ENCODE measurements at places on chromosomes 1 and 21.

- no peak for DNase-seq
These were observed 144.8 kb downstream of the BACH1 start for GRCh38 chr21:29443411-29444010.

DNA sequence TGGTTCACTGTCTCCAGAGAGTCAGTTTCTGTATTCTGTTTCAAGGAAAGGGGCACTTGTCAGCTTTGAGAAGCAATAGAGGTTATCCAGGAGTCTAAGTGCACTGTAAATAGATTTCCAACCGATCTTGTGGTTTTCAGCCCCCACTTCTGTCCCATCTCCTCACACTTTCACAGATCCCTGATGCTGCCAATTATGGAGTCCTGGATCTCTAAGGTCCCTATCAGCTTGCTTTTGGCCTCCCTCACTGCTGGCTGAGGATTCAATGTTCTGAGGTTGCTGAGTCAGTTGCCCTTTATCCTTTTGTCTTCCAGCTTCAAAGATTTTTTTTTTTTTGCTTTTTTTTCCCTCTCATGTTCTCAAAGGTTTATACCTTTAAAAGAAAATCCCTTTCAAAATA lies 98.4 kb downstream of the DIRAS3 start:
- DNase-seq: no peak

GRCh38 chr1:93331412-93331811 lies 14.3 kb upstream of the DR1 start:
- no peak for DNase-seq

DNA sequence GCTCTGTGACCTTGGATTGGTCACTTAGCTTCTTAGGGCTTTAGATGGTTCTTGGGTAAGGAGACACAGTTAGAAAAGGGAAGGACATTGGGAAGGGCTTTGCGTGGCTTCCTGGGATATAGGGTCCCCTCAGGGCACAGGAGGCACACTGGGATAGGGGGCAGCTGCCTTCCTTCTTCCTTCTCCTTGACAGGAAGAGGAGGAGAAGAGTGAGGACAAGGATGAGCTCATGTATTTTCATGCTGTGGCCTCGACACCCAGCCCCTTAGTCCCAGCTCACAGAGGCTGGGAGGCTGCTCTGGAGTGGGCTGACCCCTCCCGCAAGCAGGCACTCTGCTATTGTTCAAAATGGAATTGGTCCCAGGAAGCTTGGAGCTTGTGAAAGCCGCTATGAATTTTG lies 45.7 kb upstream of the POU3F1 start:
- DNase-seq: no peak

DNA sequence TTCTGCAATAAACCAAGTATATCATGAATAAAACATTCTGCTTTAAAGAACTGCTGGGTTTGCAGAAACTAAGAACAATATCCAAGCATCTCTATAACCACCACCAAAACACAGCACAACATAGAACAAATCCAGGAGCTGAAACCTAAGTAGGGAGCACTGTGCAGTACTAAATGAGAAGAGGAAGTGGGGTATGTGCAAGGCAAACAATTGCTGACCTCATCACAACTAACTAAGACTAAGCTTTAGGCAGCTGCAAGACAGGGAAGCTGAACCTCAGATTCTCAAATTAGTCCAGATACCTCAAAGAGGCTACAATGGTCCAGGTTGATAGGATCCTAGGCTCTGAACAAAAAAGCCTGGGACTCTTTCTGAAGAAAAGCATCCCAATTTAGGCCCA lies 172.6 kb downstream of the SLC44A5 start:
- DNase-seq: no peak

DNA sequence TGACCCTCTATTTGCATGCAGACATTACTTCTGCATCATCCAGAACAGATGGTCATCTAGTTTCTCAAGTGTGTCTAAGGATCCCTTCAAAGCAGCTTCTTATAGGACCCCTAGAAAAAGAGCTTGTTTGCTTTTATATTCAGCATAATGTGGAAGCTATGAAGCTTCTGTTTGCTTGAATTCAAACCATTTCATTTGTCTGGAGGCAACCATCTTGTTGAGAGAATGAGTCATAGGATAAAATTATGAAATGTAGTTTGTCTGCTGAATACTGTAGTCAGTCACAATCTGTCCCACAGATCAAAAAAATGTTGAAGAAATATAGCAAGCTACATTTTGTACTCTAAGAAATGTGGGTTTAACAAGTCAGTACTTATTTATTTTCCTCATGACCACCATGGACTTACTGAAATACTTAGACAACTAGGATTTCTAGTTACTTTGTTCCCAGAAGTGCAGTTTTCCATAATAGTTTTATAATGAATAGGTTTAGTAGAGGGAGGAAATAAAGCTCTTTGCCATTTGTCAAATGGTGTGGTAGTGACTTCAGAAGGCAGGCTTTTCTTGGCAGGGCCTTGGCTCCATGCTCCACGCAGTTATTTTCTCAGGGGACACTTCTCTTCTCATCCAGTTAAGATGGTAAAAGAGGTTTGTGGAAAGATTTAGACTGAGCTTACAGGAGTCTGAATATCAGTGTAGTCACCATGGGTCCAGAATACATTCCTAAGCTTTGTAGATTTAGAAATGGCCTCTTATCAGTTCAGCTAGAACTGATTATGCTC lies 74.8 kb upstream of the DEPDC1 start:
- DNase-seq: no peak

GRCh38 chr1:172398193-172398592 lies 22.3 kb upstream of the C1orf105 start:
- DNase-seq: no peak

- DNase-seq: no peak
These were observed 14.3 kb downstream of the RUSC1 start for GRCh38 chr1:155334962-155335361.

- DNase-seq: no peak
These were observed 10.1 kb upstream of the ERICH3 start for GRCh38 chr1:74683656-74684055.

DNA sequence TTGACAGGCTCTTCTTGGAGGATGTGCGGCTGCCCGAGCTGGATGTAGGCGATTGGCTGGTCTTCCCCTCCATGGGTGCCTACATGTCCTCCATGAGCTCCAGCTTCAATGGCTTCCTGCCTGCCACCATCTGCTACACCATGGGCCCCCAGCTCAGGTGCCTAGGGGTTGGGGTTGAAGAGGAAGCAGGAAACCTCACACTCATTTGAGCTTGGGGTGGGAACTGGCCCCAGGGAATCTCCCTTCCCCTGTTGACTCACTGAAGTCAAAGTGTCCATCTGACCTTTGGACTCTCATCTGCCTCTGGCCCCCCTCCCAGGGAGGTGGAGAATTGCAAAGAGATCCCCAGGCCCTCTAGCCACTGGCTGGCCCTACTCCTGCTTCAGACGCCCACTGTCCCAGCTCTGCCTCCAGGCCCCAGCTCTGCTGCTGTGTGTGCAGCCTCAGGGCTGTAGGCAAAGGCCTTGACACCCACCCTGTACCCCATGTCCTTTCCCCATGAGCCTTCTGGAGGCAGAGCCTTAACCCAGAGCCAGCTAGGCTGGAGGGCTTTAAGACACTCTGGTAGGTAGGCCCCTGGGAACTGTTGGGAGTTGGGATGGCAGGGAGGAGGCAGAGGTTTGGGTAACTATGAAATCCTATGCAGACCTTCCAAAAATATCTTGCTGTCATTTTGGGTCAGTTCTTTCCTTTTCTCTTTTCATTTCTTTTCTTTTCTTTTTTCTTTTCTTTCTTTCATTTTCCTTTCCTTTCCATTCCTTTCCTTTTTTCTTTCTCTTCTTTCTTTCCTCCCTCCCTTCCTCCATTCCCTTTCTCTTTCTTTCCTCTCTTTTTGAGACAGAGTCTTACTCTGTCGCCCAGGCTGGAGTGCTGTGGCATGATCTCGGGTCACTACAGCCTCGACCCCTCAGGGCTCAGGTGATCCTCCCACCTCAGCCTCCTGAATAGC lies 66.9 kb upstream of the TINAGL1 start:
- DNase-seq: no peak

DNA sequence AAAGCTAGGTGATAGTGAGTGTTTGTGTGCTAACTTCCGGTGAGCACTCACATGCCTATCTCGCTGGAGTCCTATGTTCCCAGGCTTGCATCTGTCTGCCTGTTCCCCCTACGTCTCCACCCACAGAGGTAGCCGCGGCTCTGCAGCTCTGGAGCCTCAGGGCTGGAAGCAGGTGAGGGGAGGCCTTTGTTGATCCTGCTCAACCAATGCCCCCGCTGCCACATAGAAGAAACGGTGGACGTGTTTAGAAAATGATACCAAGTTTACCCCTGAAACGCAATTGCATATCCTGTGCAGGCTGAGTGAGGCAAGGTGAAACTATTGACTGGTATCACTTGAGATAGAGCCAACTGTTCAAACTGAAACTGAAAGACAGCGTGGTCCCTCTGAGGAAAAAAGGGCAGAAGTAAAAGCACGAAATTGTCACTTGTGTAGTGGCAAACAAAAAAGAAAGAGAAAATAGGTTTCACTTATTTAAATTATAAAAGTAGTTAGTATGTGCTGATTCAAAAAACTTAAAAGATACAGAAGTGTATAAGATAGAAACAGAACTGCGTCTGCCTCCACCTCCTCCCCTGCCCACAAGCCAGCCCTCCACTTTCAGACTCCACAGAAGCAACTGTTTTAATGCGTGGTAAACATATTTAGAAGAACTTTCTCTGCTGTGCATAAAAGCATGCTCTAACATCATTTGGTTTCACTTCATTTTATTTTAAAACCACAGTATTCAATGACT lies 38.6 kb upstream of the ETS2 start:
- DNase-seq: no peak

DNA sequence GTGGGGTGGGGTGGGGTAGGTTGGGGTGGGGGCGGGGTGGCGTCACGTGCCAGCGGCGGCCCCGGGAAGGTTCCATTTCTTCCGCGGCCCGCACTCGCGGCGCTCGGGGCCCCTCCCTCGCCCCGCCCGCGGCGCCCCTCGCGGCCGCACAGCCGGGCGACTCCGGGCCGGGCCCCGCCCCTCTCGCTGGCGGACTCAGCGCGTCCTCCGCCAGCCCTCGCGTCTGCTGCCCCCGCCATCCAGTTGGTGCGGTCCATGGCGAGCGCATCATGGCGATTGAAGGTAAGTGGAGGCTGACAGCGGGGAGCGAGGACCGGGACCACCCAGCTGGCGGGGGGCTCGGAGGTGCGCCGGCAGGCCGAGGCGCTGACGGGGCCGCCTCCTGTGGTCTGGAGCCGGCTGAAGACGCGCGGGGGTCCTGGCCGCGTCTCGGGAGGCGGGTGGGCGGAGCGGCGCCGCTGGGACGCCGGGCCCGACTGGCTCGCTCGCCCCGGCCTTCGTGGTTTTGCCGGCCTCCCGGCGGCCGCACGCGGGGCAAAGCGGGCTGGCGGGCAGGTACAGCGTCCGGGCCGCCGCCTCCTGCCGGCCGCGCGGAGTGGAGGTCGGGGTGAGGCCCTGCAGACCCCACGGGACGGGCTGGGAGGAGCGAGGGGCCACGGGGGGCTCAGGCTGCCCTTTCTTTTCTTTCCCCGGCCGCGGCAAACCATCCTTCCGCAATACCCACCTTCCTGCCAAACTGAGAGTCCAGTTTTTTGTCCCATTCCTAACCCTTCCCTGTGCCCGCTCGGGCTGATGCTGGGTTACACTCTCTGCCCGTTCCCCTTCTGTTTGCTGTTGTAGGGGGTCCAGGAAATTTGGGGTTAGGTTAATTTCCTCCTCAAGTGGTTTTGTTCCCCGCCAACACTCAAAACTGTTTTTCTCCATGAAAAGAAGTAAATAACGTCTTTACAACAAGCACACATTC lies at the start of gene SYT14:
Gene SYT14 (plus strand): TSS at position 222 of the 964 bp plus-strand sequence. CDS start 48 bp downstream, at position 270.
- DNase-seq: no peak

DNA sequence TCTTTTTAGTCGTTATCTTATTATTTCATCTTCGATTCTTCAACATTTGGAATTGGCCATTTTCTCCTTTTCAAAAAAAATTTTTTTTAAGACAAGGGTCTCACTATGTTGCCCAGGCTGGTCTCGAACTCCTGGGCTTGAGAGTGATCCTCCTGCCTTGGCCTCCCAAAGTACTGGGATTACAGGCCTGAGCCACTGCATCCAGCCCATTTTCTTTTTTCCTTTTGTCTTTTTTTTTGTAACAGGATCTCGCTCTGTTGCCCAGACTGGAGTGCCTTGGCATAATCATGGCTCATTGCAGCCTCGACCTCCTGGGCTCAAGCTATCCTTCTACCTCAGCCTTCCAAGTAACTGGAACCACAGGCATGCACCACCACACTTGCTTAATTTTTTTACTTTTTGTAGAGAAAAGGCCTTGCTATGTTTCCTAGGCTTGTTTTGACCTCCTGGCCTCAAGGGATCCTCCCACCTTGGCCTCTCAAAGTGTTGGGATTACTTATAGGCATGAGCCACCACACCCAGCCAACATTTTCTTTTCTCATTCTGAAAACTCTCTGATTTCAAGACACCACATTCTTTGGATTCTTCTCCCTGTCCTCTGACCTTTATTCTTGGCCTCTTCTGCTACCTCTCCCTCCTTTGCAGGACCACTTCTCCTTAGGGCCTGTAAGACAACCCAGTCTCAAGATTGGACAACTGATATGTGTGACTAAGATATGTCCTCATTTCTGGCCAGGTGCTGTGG lies 6.0 kb upstream of the MAP1LC3C start:
- DNase-seq: no peak

DNA sequence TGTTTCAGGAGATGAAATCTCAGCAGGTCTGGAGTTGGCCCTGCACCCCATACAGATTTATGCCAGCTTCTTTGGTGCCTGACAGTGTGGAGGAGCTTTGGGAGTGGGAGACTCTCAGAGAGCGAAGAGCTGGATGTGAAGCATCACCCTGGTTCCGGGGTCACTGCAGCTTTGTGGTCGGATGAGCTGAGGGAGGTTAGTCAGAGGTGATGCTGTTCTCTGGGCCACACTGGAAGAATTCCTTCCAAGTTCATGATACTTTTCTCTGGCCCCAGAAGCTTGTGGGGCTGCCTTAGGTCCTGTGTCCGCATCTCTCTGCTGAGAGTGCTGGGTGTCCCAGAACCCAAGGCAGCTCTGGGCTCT lies 467.8 kb downstream of the CAMTA1 start:
- DNase-seq: no peak

DNA sequence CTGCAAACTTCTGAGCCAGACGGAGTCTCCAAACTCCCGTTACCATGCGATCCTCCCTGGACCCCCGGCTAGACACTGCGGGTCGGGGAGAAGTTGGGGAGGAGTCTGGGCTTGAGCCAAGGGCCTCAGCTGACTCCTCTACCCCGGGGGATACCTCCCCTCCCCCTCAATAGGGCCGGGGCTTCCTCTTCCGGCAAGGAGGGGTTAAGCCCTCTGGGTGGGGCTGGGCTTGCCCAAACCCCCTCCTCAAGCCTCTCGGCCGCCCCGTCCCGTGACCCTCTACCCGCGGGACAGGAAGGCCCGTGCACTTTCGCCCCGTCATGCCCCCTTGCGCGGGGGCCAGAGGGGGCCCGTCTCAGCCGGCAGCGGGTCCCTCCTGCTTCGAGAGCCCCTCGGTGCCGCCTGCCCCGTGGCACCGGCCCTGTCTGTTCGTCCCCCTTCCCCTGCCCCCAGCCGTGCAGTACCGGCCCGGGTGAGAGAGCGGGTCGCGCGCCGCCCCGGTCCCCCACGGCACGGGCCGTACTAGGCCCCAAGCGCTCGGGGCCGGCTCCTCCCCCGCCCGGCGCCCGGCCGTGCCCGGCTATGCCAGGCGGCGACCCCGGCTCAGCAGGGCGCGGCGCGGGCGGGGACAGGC lies 652 bp downstream of the ARL8A start:
- DNase-seq: no peak

All from activated CD8-positive, alpha-beta memory T cell treated with anti-CD3 and anti-CD28 coated beads for 1 hour (primary cell).